Activated naive CD8-positive, alpha-beta T cell treated with anti-CD3 and anti-CD28 coated beads, Interleukin-2, amount 10 ng/mL, durations not matched to agents 7 days and 5 days (primary cell): ENCODE measurements at places on chromosomes 7 and 10. TPM values are rescaled to one million over a fixed set of nuclear protein-coding genes. Genes with fewer than 3 reads are reported as not detected.

The ZNF239 gene
- 1.8 TPM for total RNA-seq

The SCART1 gene
- total RNA-seq, result 6.3 TPM

The ADRB1 gene
- total RNA-seq, result 0.91 TPM

The CUZD1 gene
- total RNA-seq, result 3.4 TPM

The TET1 gene
- 4.1 TPM for total RNA-seq

The LRIT1 gene
- total RNA-seq, result not detected

The FAM25G gene
- total RNA-seq, result not detected

The ABCB4 gene
- not detected for total RNA-seq

The PTPN12 gene
- total RNA-seq, result 22.7 TPM

The NPSR1 gene
- total RNA-seq, result not detected

- no peak overlapping the region for H3K4me3 ChIP-seq
- peaks cover 3% of the 10 kb centered on the region for H3K27me3 ChIP-seq
- H3K36me3 ChIP-seq, result no peaks in the 10 kb centered on the region
Observed at GRCh38 chr7:10707519-10707918, 266.2 kb upstream of the PHF14 start.

GRCh38 chr7:1234049-1234880 lies 1.6 kb downstream of the UNCX start:
- H3K4me1 ChIP-seq, result peaks cover 20% of the 10 kb centered on the region
- peaks cover 52% of the 10 kb centered on the region for H3K27me3 ChIP-seq
- DNase-seq, result no peak

- H3K36me3 ChIP-seq, result no peaks in the 10 kb centered on the region
- H3K27ac ChIP-seq, result no peak overlapping the region
- peaks cover 9% of the 10 kb centered on the region for H3K27me3 ChIP-seq
- no peaks in the 10 kb centered on the region for H3K4me1 ChIP-seq
- DNase-seq, result no peak
Observed at GRCh38 chr10:120051671-120052070, 159.1 kb downstream of the SEC23IP start.

DNA sequence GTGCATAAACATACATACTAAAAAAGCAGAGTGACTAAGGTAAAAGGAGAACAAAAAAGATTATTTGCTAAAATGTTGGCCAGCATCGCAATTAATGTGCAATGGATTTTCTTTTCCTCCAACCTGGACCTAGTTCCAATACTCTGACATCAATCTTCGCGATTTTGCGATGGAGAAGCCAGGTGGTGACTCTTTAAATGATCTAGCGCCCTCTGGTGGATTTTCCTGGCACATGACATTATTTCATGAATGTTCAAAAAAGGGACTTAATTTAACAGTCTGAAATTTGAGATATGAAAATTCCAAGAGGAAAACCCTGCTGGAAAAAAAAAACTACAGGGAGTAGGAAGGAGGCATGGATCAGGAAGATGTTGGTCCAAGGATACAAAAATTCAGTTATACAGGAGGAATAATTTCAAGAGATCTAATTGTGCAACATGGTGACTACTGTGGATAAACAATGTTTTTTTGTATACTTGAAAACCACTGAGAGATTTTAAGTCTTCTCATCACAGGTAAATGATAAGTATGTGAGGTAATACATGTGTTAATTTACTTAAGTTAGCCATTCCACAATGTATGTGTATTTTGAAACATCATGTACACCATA lies 4.3 kb upstream of the KCNMA1 start:
- DNase-seq, result no peak
- H3K4me3 ChIP-seq, result no peak overlapping the region
- H3K36me3 ChIP-seq, result no peaks in the 10 kb centered on the region
- no peak overlapping the region for H3K27ac ChIP-seq

GRCh38 chr7:3859431-3859830 lies 558.4 kb downstream of the SDK1 start:
- H3K36me3 ChIP-seq, result no peaks in the 10 kb centered on the region
- no peak for DNase-seq
- H3K27ac ChIP-seq, result no peak overlapping the region
- no peaks in the 10 kb centered on the region for H3K4me1 ChIP-seq

DNA sequence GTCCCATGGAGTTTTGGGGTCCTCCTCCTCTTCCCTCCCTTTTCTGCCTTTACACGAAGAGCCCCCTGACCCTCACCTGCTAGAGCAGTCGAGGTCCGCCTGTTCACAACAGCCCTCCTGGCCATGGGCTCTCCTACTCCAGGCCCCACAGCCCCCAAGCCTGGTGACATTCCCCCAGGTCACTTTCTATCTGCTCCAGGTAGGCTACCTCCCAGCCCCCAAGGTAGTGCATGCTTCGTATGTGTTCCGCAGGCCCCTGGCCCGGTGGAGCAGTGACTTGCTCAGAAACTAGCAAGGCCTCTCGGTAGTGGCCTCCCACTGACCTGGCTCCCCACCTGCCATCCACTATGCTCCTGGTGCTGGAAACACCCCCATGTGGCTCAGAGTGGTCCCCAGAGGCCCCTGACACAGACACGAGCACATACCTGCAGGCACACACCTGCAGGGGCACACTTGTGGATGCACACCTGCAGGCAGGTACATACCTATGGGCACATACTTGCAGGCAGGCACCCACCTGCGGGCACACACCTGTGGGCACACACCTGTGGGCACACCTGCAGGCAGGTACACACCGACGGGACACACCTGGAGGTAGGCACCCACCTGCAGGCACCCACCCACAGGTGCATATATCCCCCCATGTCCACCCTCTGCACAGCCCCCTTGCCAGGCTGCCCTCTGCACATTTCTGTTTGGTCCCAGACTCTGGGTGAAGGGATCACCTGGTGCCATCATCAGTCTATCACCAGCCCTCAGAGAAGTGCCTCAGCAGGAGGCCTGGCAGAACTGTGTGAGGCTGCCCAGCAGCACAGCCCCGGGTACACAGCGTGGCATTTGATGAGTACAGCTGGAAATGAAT lies 322.5 kb downstream of the PTPRN2 start:
- H3K27ac ChIP-seq, result no peak overlapping the region
- H3K27me3 ChIP-seq, result no peaks in the 10 kb centered on the region
- H3K36me3 ChIP-seq, result no peaks in the 10 kb centered on the region

GRCh38 chr10:16566202-16566805 lies 44.6 kb upstream of the C1QL3 start:
- no peak overlapping the region for H3K27ac ChIP-seq
- no peak overlapping the region for H3K4me3 ChIP-seq
- H3K27me3 ChIP-seq, result no peaks in the 10 kb centered on the region
- no peaks in the 10 kb centered on the region for H3K36me3 ChIP-seq
- no peak for DNase-seq

- peaks cover 13% of the 10 kb centered on the region for H3K4me1 ChIP-seq
- no peak for DNase-seq
- H3K4me3 ChIP-seq, result no peak overlapping the region
- no peak overlapping the region for H3K27ac ChIP-seq
Observed at GRCh38 chr10:69655868-69656555, 26.0 kb downstream of the FAM241B start.

GRCh38 chr10:3647074-3647473 lies 137.9 kb downstream of the KLF6 start:
- DNase-seq, result no peak
- H3K27ac ChIP-seq, result no peak overlapping the region
- no peaks in the 10 kb centered on the region for H3K36me3 ChIP-seq
- H3K27me3 ChIP-seq, result peaks cover 17% of the 10 kb centered on the region
- H3K4me1 ChIP-seq, result peaks cover 2% of the 10 kb centered on the region
- H3K4me3 ChIP-seq, result no peak overlapping the region

DNA sequence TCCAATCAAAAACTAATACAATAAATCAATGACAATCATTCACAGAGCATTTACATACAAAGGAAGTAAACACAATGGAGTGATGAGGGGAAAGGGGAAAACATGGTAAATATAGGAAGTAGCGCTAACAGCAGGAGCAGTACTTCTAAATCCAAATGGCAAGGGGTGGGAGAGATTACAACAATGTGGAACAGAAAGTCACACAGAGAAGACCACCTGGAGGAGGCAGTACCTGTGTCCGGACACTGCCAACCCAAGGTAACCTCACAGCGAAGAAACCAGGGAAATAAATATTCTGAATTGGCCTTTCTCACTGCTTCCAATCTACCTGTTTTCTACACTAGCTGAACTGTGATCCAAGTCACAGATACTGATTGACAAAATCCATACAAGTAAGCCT lies 58.2 kb downstream of the ABI1 start:
- peaks cover 17% of the 10 kb centered on the region for H3K36me3 ChIP-seq
- H3K27me3 ChIP-seq, result no peaks in the 10 kb centered on the region
- no peak overlapping the region for H3K4me3 ChIP-seq
- no peak for DNase-seq
- no peak overlapping the region for H3K27ac ChIP-seq

- no peak overlapping the region for H3K27ac ChIP-seq
- H3K4me1 ChIP-seq, result no peaks in the 10 kb centered on the region
- H3K27me3 ChIP-seq, result peaks cover 2% of the 10 kb centered on the region
- no peaks in the 10 kb centered on the region for H3K36me3 ChIP-seq
Observed at GRCh38 chr10:2933924-2934323, 133.4 kb upstream of the PFKP start.

- peak; percentile 39 for DNase-seq
- peak overlapping the region; percentile 73 for H3K27ac ChIP-seq
- peaks cover 54% of the 10 kb centered on the region for H3K4me1 ChIP-seq
- peaks cover 9% of the 10 kb centered on the region for H3K27me3 ChIP-seq
Observed at GRCh38 chr7:70316745-70317144, 718.5 kb downstream of the AUTS2 start.

DNA sequence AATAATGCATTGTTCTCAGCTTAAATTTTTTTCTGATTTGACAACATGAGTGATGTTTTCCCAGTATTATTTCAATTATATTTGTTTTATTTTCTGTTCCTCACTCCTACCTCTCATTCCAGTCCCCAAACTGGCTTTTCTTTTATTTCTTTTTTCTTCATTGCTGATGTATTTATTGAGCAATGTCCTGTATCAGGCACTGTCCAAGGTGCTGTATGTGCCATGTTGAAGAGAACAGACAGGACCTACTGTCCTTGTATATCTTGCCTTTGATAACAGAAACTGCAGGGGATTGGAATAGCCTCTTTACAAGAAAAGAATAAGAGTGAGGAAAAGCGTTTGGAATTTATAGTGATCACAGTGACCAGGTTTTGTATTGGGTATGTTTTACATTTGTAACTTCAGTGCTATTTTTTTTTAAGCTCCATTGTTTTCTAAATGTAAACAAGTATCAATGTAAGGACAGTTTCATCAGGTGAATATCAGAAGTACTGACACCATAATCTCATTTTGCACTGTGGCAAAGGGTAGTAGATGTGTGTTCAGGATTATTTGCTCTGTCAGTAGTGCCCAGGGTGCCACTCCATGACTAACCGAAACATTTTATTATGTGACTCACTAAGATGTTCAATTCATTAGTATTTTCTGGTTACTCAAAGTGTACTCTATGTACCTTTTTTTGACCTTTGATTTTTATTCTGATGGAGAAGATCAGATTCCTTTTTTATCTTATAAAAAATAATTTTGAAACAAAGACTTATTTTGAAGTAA lies 15.6 kb upstream of the CLDN12 start:
- no peak overlapping the region for H3K27ac ChIP-seq
- no peaks in the 10 kb centered on the region for H3K27me3 ChIP-seq
- peaks cover 43% of the 10 kb centered on the region for H3K36me3 ChIP-seq
- DNase-seq, result no peak

DNA sequence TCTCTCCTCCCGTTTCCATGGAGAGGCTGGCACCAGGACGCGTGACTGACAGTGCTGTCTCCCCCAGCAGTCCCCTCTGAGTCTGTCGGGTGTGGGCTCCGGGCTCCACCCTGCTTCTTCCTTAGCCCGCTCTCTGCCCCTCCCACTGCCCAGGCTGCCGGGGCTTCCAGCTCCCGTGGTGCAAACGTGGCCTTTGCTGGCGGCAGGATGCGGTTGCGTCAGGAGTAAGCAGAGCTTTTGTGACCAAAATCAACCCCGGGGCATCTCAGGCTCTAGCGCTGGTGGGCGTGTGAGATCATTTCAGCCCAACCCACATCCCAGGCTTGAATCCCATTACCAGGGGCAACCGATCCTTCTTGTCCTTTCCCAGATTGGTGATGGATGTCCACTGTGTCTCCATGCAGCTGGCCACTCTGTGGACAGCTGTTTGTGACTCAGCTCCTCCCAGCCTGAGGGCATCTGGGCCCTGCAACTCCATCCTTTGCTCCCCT lies 28.2 kb downstream of the PTPRE start:
- no peak overlapping the region for H3K27ac ChIP-seq
- peaks cover 6% of the 10 kb centered on the region for H3K27me3 ChIP-seq
- H3K4me3 ChIP-seq, result no peak overlapping the region
- no peak for DNase-seq

GRCh38 chr10:48287417-48288391 lies 13.2 kb upstream of the FRMPD2 start:
- H3K27me3 ChIP-seq, result peaks cover 8% of the 10 kb centered on the region
- H3K27ac ChIP-seq, result no peak overlapping the region
- no peak overlapping the region for H3K4me3 ChIP-seq
- H3K36me3 ChIP-seq, result peaks cover 2% of the 10 kb centered on the region
- no peak for DNase-seq

GRCh38 chr10:36366843-36367242 lies 724.7 kb upstream of the FZD8 start:
- no peaks in the 10 kb centered on the region for H3K4me1 ChIP-seq
- H3K27ac ChIP-seq, result no peak overlapping the region
- H3K27me3 ChIP-seq, result no peaks in the 10 kb centered on the region
- no peak for DNase-seq
- H3K36me3 ChIP-seq, result no peaks in the 10 kb centered on the region

GRCh38 chr10:50375051-50375452 lies 123.7 kb upstream of the ASAH2 start:
- H3K4me3 ChIP-seq, result no peak overlapping the region
- no peak for DNase-seq
- no peak overlapping the region for H3K27ac ChIP-seq
- H3K27me3 ChIP-seq, result no peaks in the 10 kb centered on the region
- H3K36me3 ChIP-seq, result peaks cover 18% of the 10 kb centered on the region

GRCh38 chr10:13712837-13713581 lies 126.2 kb downstream of the PRPF18 start:
- H3K4me3 ChIP-seq, result no peak overlapping the region
- no peaks in the 10 kb centered on the region for H3K36me3 ChIP-seq
- peaks cover 18% of the 10 kb centered on the region for H3K27me3 ChIP-seq
- H3K27ac ChIP-seq, result no peak overlapping the region

DNA sequence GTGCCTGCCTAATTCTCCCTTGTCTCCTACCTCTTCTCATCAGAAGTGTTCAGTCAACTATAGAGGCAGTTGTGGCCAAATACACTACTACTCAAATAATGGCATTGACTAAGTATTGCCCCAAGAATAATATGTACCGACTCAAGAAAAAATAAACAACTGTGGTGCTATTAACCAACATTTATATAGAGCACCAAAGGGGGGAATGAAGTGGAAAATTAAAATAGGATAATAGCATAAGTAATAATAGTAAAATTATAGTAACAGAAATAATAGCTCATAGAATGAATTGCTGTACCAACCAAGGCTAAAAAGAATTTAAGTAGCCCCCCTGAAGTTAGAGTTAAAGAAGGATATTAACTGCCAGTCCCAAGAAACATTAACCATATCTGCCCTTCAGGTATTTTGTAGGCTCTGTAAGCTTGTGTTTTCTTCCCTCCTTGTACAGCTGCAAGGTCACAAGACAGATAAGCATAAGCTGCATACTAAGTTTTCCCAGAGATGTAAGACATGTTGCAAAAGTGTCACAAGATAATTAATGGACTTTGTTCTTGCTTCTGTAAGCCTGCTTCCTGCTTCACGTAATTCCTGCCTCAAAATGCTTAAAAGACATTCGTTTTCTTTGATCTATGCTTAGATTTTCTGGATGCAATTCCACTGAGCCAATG lies 10.9 kb upstream of the CYREN start:
- H3K27me3 ChIP-seq, result no peaks in the 10 kb centered on the region
- DNase-seq, result no peak
- peaks cover 2% of the 10 kb centered on the region for H3K4me1 ChIP-seq
- H3K4me3 ChIP-seq, result no peak overlapping the region
- peaks cover 41% of the 10 kb centered on the region for H3K36me3 ChIP-seq

- no peaks in the 10 kb centered on the region for H3K36me3 ChIP-seq
- no peak overlapping the region for H3K4me3 ChIP-seq
- no peak overlapping the region for H3K27ac ChIP-seq
- no peaks in the 10 kb centered on the region for H3K4me1 ChIP-seq
- no peak for DNase-seq
Observed at GRCh38 chr10:71025535-71025934, 137.2 kb upstream of the PCBD1 start.
